Effector memory CD8-positive, alpha-beta T cell (primary cell): ENCODE measurements at places on chromosomes 2 and 18.

GRCh38 chr2:75489721-75490120, 71.0 kb downstream of the EVA1A start:
- H3K27ac ChIP-seq, result no peak overlapping the region
- H3K36me3 ChIP-seq, result no peaks in the 10 kb centered on the region
- no peak overlapping the region for H3K4me3 ChIP-seq
- no peaks in the 10 kb centered on the region for H3K4me1 ChIP-seq
- no peaks in the 10 kb centered on the region for H3K27me3 ChIP-seq

- no peak overlapping the region for H3K27ac ChIP-seq
- H3K27me3 ChIP-seq, result peaks cover 22% of the 10 kb centered on the region
- DNase-seq, result no peak
These were observed 49.4 kb downstream of the TNFRSF11A start for GRCh38 chr18:62374410-62374965.

- no peaks in the 10 kb centered on the region for H3K4me1 ChIP-seq
- no peak overlapping the region for H3K4me3 ChIP-seq
- peaks cover 6% of the 10 kb centered on the region for H3K27me3 ChIP-seq
- no peaks in the 10 kb centered on the region for H3K36me3 ChIP-seq
These were observed 37.2 kb upstream of the HPCAL1 start for GRCh38 chr2:10265329-10266132.

DNA sequence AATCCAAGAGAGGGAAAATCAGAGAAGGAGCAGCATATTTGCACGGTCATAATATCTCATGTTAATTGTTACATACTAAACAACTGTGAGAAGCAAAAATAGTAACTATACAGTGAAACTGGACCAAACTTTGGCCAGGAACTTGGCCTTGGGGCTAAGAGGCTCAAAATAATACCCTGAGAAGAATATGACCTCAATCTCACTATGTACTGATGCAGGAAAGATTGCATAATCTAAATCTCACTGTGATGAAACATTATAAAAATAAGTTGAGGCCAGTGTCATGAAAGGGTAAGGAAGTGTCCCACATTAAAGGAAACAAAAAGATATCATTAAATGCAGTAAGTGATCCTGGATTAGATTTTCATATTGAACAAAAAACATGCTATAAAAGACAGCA, 36.5 kb downstream of the ZRANB3 start:
- DNase-seq, result no peak
- H3K36me3 ChIP-seq, result no peaks in the 10 kb centered on the region
- no peak overlapping the region for H3K4me3 ChIP-seq
- no peak overlapping the region for H3K27ac ChIP-seq

DNA sequence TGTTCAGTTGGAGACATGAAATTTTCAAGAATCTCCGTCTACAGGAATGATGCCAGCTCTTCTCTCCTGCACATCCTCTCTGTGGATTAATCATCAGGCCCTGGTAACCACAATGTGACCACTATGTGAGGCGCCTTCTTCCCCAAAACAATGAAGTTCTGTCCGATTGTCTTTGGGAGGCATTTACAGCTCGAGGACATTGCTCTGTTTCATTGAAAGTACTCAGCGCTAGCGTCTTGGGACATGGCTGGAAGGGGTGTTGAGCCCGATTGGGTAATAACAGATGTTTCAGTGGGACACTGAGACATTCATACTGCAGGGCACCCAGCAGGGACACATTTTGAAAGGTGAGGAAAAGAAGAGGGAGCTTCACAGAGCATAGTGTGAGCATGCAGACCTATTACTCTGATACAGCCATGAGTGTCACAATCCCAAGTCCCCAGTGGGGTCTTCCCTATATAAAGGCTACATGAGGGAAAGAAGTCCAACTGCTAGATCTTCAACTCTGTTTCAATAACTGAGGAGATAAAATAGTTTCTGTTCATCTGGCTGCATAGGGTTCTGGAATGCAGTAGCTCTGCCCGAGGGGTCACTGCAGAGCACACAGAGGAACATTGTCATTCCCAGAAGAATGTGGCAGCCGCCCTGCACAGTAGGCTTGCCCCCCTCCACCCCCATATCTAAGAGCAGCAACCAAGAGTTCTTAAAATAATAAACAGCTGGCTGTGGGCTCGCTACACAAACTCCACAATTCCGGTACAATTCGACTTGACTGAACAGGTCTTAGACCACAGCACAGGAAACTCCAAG, 237.3 kb downstream of the OSR1 start:
- DNase-seq, result no peak
- H3K36me3 ChIP-seq, result no peaks in the 10 kb centered on the region
- H3K27me3 ChIP-seq, result no peaks in the 10 kb centered on the region
- H3K4me1 ChIP-seq, result peaks cover 3% of the 10 kb centered on the region

- DNase-seq, result no peak
- H3K4me3 ChIP-seq, result no peak overlapping the region
- no peaks in the 10 kb centered on the region for H3K36me3 ChIP-seq
- no peak overlapping the region for H3K27ac ChIP-seq
These were observed 363.3 kb downstream of the ZNF516 start for GRCh38 chr18:76131738-76132137.

DNA sequence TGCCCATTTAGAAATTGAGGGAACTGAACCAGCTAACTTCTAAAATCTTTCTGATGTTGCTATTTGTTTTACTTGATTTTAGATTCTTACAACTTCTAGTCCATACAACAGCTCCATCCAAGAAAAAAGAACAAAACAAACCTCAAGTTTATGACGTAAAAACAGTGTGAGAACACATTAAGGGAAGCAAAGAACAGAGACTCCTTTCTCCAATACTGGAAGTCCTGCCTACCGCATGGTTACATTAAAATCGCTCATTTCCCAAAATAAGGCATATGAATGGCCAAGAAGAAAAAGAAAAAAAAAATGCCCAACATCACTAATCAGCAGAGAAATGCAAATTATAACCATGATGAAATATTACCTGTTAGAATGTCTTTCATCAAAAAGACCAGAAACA, 110.0 kb downstream of the TRIB2 start:
- peaks cover 15% of the 10 kb centered on the region for H3K27me3 ChIP-seq
- no peak for DNase-seq
- H3K27ac ChIP-seq, result no peak overlapping the region
- H3K36me3 ChIP-seq, result no peaks in the 10 kb centered on the region
- H3K4me1 ChIP-seq, result no peaks in the 10 kb centered on the region

DNA sequence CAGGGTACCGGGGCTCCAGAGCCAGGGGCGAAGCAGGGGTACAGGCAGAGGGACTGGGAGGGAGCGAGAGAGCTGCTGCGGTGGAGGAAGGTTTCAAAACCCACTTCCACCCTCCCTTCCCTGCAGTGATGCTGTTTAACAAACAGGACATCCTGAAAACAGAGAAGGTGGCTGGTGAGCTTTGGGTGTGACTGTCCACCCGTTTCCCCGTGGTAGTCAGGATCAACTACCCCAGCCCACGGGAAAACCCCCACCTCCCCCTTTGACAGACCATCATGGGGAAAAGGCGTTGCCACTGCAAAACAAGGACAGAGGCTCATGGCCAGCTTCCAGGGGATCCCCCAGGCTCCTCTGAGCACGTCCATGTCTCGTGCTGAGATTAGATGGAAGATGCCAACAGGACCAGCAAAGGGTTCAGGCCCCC, 12.9 kb downstream of the TMEM185B start:
- no peaks in the 10 kb centered on the region for H3K27me3 ChIP-seq
- DNase-seq, result no peak
- H3K4me3 ChIP-seq, result peak overlapping the region; percentile 31
- H3K36me3 ChIP-seq, result no peaks in the 10 kb centered on the region
- H3K27ac ChIP-seq, result no peak overlapping the region

- no peak overlapping the region for H3K4me3 ChIP-seq
- no peaks in the 10 kb centered on the region for H3K36me3 ChIP-seq
- H3K4me1 ChIP-seq, result no peaks in the 10 kb centered on the region
- no peak overlapping the region for H3K27ac ChIP-seq
- no peak for DNase-seq
These were observed 84.0 kb upstream of the DSEL start for GRCh38 chr18:67600181-67601180.

- H3K27ac ChIP-seq, result no peak overlapping the region
- no peaks in the 10 kb centered on the region for H3K36me3 ChIP-seq
- no peak for DNase-seq
- no peak overlapping the region for H3K4me3 ChIP-seq
These were observed 12.3 kb upstream of the ODC1 start for GRCh38 chr2:10460366-10460796.

DNA sequence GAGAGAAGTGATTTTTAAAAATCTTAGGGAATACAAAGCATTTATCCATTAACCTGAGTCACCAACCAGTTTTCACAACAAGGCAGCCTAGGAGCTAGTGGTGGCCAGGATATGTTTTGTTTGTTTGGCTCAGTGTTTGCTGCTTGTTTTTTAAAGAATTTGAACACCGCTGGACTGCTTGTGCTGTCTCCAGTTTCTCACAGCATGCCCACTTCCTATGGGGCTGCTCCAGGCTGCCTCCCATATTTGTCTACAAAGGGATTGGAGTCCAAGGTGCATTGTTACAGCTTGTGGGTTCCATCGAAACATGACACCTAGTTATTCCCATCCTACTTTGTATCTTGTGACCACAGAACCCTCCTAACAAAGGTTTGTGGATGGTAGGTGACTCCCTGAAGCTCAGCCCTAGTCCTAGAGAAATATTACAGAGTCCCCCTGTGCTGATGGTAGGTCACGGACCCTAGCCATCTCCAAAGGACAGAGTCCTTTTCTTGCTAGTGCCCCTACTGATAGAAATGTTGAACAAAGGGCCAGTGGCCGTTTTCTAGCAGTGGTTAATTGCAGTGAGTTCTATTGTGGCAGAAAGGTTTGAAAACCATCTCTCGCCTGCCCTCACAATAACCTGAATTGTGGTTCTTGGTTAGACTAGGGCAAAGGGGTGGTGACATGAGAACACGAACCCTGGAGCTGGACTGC, 23.2 kb downstream of the GPR39 start:
- no peaks in the 10 kb centered on the region for H3K4me1 ChIP-seq
- no peaks in the 10 kb centered on the region for H3K27me3 ChIP-seq
- H3K27ac ChIP-seq, result no peak overlapping the region
- H3K36me3 ChIP-seq, result no peaks in the 10 kb centered on the region
- no peak overlapping the region for H3K4me3 ChIP-seq

DNA sequence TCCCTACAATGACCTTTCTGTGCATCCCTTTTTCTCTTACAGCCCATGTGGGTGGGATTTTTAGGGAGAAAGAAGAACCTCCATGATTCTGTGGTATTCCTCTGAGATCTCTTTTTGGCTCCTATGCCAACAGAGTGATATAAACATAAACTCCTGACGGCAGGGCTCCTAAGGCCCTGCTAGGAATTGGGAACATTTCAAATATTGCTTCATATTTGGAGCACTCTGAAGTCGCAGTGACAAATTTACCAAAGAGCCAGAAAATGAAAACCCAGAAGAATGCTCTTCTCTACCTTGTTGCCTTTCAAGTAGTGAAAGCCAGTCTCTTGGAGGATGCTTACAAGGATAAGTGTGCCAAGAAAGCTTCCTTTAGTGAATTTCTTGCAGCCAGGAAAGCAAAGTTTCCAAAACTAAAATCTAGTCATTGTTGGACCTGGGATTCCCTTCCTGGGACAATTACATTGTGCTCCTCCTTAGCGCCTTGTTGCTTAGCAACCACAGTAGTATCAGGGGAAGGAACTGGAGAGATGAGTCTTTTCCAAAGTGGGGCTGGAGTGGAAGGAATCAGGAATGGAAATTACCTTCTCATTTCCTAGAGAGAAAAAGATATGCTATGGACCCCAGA, 7.3 kb upstream of the SETBP1 start:
- no peak overlapping the region for H3K4me3 ChIP-seq
- no peak for DNase-seq
- no peaks in the 10 kb centered on the region for H3K4me1 ChIP-seq
- peaks cover 8% of the 10 kb centered on the region for H3K27me3 ChIP-seq
- no peaks in the 10 kb centered on the region for H3K36me3 ChIP-seq
